ENCODE measurements at places on chromosomes 11 and 22. TPM values are rescaled to one million over a fixed set of nuclear protein-coding genes. Genes with fewer than 3 reads are reported as not detected.

OR5B21 gene
- total RNA-seq: not detected

WT1 gene
- 5.3 TPM for total RNA-seq

ME3 gene
- total RNA-seq: 19.7 TPM

MMP12 gene
- total RNA-seq: not detected

SLC22A9 gene
- total RNA-seq: not detected

CD6 gene
- 0.08 TPM for total RNA-seq

PHOX2A gene
- total RNA-seq: not detected

GSTT4 gene
- not detected for total RNA-seq

TNNT3 gene
- not detected for total RNA-seq

HBB gene
- total RNA-seq: not detected

FBXO7 gene
- total RNA-seq: 69.8 TPM

GRM5 gene
- not detected for total RNA-seq

OR2AG2 gene
- total RNA-seq: not detected

OR5M11 gene
- total RNA-seq: not detected

MAP4K2 gene
- total RNA-seq: 8.5 TPM
